ENCODE measurements at places on chromosomes 2 and 18. TPM values are rescaled to one million over a fixed set of nuclear protein-coding genes. Genes with fewer than 3 reads are reported as not detected.

The FBXO48 gene
- 0.32 TPM for total RNA-seq

The GMPPA gene
- 65.1 TPM for total RNA-seq

The TSGA10 gene
- 1.9 TPM for total RNA-seq

The CHST9 gene
- not detected for total RNA-seq

The DIPK1C gene
- not detected for total RNA-seq

The CCDC141 gene
- total RNA-seq = under 0.01 TPM

The SERPINB3 gene
- total RNA-seq = not detected
